ENCODE measurements at places on chromosomes 16 and 17.

DNA sequence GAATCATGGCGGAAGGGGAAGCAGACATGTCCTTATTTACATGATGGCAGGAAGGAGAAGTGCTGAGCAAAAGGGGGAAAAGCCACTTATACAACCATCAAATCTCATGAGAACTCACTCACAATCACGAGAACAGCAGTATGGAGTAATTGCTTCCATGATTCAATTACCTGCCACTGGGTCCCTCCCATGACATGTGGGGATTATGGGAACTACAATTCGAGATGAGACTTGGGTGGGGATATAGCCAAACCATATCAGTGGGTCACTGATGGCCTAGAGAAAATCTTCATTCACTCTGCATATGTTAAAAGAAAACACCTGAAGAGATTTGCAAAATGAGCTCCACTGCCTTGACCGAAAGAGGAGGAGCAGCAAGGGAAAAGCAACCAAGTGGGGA is 130.3 kb upstream of the FAM20A start:
- DNase-seq: no peak

- peak; percentile 95 for DNase-seq
Observed at GRCh38 chr17:70365091-70365583, 195.8 kb downstream of the KCNJ2 start.

GRCh38 chr17:30388321-30389179 is 9.8 kb downstream of the CPD start:
- no peak for DNase-seq

DNA sequence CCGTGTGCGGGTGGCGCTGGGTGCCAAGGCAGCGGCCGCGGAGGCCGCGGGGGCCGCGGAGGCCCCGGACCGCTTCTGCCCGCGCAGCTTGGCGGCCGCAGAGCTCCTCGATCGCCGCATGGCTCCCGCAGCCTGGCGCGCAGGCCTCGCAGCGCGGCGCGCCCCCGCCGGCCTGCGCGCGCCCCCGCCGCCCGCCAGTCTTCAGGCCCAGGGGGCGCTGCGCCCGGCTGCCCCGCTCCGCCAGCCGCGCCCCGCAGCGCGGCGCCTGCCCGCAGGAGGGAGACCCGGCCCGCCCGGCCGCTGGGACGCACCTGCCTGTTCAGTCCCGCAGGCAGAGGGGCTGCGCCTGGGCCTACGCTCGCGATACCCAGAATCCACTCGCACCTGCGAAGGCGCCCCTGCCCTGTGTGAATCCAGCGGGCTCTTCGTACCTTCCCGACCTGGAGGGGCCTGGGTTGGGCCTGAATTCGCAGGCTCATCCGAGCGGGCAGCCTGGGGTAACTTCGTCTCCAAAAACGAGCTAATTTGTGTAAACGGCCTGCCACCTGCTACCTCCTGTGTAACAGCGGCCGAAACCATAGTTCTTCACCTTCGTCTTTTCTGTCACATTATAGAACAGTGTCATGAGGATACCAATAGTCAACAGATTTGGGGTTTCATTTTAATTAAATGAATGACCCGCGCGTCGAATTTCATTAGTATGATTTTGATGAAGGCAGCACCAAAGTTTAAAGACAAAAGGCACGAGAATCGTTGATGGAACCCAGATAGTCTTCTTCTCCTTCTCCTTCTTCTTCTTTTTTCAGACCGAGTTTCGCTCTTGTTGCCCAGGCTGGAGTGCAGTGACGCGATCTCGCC is at the start of gene CENPV:
Gene CENPV (minus strand): TSS at position 153 of the 858 bp plus-strand sequence. CDS start 33 bp downstream, at position 120.
- peak; percentile 32 for DNase-seq

DNA sequence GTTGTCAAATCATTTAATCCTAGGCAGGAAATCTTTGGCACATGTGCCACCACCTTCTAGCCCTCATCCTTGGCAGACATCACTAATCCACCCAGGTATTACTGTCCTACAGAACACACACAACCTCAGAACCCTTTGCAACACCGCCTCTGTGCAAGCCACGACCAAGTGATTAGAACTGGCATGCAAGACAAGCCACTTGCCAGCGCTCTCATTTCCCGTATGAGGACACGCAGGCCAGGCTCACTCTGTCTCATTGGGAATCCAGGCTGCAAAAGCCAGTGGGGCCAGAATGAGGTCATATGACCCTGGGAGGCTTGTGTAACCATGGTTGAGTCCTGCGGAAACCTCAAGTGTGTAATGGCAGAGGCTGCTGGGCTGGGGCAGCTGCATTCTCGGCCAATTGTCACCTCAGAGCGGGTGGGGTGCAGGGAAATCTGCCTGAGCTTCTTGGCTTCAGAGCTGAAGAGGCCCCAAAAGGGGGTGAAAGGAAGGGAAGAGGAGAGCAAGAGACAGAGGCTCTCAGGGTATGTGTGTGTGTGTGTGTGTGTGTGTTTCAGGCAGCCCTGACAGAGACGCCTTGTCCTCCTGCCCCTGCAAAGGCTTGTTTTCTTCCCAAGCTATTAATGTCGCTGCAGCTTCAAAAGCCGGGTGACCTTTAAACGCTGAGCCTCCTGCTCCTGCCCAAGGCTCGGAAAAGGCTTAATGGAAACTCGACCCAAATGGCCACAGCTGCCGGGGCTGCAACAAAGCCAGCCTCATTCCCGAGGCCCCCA is 43.2 kb upstream of the MRPS23 start:
- DNase-seq: peak; percentile 99

DNA sequence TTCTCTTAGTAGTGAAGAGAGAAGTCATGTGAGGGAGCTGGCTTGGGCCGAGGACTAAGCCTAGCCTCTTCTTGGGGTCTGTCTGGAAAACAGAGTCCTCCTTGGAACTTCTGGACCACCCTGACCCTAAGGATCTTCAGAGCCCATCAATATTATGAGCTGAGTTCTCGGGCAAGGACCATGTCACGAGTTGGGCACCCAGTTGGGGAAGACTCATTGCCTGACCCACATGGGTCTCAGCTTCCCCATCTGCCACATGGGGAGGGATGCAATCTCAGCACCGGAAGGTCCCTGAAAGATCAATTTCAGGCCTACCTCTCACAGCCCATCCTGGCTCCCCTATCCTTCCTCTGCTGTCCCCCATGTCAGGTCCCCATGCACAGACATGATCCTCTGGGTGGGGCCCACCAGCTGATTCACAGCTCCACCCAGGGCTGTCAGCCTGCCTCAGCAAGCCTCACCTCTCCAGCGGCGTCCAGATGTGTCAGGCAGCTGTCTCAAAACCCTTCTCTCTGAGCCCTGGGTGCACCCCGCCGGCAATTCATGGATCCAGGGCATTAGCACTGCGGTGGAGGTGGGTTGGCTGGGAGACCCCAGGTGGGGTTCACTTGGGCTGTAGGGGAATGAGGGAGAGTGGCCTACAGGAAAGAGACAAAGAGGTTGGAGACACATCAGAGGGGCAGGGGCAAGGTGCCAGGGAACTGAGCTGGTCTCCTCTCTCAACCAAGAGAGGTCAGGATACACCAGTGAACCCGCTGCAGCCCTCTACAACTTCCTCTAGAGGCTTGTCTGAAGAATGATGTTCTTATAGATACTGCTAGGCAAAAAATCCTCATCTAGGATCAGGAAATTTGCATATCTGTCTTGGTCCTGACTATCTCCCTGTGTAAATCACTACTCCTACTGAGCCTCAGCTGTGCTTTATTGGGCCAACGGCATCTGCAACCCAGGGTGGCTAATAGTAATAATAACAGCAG is 1.8 kb downstream of the NLRP1 start:
- DNase-seq: no peak

- no peak for DNase-seq
Observed at GRCh38 chr16:3089717-3090592, 9.1 kb downstream of the ZSCAN10 start.

- no peak for DNase-seq
Observed at GRCh38 chr17:55479903-55480302, 31.3 kb downstream of the SMIM36 start.

DNA sequence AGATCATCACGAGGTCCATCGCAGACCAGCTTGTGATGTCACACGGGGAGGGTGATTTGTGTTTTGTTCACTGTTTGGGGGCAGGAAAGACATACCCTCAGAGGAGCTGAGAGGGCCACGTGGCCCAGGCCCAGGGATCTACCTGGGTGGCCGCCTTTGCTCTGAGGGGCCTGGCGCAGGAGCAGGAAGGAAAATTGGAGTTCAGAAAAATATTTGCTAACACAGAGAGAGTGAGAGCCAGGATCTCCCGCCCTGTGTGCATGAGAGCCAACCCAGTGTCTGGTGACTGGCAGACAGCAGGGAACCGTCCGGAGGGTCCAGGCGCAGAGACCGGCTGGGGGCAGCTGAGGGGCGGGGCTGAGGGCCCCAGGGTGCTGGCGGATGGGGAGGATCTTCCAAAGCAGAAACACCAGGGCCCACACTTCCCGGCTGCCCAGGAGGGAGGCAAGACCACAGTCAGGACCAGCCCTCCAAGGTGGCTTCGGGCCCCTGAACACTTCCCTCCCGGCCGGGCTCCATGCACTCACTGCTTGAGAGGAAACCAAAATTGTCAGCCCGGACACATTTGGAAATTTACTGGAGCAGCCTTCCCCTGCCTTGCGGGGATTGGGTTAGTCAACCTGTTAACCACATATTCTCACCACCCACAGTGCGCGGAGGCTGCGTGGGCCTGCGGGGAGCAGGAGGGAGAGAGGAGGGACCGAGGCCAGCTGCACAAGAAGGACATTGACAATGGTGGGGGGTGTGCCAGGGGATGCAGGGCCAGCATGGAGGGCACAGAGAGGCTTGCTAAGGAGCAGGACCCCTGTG is 52.6 kb downstream of the RBFOX3 start:
- DNase-seq: no peak
